GM12878 (cell line): ENCODE measurements at places on chromosomes 5 and 9. TPM values are rescaled to one million over a fixed set of nuclear protein-coding genes. Genes with fewer than 3 reads are reported as not detected.

DNA sequence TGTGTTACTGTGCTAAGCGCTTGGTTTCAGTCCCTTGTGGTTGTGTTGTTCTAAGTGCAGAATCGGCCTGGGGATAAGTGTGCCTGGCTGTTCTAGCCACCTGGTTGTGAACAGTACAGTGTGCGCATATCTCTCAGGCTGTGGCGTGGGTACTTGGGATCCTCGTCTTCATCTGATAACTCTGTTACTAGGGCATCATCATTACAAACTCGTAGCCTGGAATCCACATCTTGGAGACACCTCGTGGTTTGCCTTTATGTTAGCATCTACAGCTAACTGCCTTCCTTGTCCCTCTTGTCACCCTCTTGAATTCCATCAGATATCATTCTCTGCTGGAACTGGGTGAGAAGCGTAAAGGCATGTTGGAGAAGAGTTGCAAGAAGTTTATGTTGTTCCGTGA, 41.5 kb downstream of the SPTAN1 start:
- no peak for DNase-seq

GRCh38 chr9:70003901-70004714, 39.5 kb upstream of the MAMDC2 start:
- no peak for DNase-seq

DNA sequence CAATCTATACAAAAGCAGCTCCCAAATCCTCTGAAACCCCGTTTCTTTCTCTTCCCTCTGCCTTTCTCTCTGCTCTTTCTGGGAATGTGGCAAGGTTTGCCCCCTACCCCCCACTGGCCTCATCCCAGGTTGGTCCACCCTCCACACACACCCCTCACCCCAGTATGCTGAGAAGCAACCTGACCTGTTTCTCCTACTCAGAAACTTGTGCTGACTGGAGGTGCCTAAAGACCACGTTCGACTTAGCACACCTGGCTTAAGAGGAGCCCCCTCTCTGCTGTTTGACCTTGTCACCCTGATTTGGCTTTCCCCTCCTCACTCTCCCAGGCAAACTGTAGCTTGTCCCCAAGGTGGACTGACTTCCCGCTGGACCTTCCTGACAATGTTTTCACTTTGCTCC, 1.1 kb upstream of the SEPTIN8 start:
- no peak for DNase-seq

DNA sequence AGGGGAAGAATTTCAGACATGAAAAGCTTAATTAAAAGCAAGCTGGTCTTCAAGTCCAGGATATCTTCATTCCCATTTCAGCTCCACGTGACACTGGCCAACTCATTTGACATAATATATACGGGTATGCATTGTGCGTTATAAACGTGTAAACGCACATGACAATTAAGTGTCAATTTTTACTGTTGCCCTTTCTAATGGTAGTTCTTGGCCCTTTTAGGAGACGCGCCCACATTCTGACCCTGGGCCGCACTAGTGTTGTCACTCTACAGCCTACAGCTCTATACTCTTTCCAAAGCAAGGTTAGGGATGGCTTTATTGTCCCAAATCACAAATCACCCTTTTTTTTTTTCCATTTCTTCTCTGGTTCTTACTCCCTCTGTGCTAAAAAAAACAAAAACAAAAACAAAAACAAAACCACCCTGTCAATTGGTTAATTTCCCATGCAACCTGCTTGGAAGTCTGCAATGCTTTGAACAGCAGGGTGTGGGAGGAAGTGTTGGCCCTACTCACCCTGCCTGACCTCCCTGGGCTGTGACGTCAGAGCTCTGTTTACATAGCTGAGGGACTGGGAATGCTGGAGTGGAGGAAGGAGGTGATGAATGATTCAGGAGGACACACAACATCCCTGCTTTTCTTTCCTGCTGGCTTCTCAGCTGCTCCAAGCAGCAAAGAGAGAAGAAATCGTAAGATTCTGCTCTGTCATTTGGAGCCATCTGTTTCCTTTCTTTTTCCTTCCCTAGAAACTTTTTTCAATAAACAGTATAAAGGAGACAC, 19.3 kb downstream of the RFK start:
- no peak for DNase-seq

GRCh38 chr5:81308836-81309235, 7.4 kb downstream of the ZCCHC9 start:
- DNase-seq: no peak

GRCh38 chr5:1882337-1883119, at the start of gene IRX4:
IRX4 (minus strand) TSS chr5:1882925; CDS start chr5:1882647, 278 bp downstream.
- no peak for DNase-seq

GRCh38 chr5:88556406-88556805, 287.8 kb upstream of the TMEM161B start:
- no peak for DNase-seq

Gene OR5C1
- total RNA-seq: not detected in 2 replicates

Gene TSLP
- total RNA-seq: not detected in 2 replicates

Gene PLEKHG4B
- total RNA-seq: 0.05 and 0.08 TPM in 2 replicates

Gene ANKRD55
- not detected in 2 replicates for total RNA-seq

Gene MAN2A1
- total RNA-seq: 12.0 and 14.5 TPM in 2 replicates

Gene REXO4
- total RNA-seq: 42.1 and 43.9 TPM in 2 replicates
